ENCODE measurements at places on chromosomes 1 and 21. TPM values are rescaled to one million over a fixed set of nuclear protein-coding genes. Genes with fewer than 3 reads are reported as not detected.

Gene OR10Z1
- total RNA-seq, result not detected

Gene TNFRSF8
- 5.2 TPM for total RNA-seq

Gene DENND2D
- 14.6 TPM for total RNA-seq

Gene FHAD1
- total RNA-seq, result 3.1 TPM

Gene ITLN1
- 1.5 TPM for total RNA-seq

Gene CLCN6
- total RNA-seq, result 48.4 TPM

Gene BARHL2
- total RNA-seq, result not detected

DNA sequence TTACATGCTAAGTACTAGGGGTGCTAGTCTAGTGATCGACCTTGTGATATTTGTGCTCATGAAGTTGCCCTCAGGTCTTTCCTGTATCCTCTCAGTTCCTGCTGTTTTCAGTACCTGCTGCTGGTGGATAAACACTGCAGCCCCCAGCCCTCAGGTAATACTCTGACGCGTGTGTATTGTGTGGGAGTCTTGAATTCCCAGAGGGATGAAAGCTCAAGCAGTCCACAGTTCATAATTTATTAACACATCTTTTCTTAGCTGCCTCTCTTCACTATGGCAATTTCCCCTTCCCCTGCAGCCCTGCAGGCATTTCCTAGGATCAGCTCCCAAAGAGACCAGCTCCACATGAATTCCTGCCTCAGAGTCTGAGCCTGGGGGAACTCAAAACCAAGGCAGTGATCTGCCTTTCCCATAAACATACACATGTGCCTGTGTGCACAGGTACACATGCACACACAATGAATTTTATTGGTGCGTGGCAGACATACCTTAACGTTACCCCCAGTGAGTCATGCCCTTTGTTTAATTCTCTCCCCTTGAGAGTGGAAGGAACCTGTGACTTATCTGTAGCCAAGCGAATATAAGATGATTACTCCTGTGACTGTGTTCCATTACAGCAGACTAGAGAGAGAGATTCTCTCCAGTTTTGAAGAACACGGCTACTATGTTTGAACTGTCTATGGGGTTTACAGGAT is 14.1 kb upstream of the HMGCS2 start:
- DNase-seq, result no peak

GRCh38 chr1:175040324-175040879 is 17.2 kb upstream of the MRPS14 start:
- no peak for DNase-seq

GRCh38 chr1:67721112-67721511 is 36.1 kb downstream of the GADD45A start:
- DNase-seq, result no peak

- DNase-seq, result no peak
Measured at GRCh38 chr1:86429122-86429725, 5.3 kb downstream of the CLCA2 start.

- DNase-seq, result no peak
Measured at GRCh38 chr1:93690921-93691789, 9.5 kb upstream of the BCAR3 start.

- DNase-seq, result no peak
Measured at GRCh38 chr1:30054126-30054525, 669.3 kb downstream of the MATN1 start.

GRCh38 chr21:44874497-44875315 is 1.2 kb upstream of the PTTG1IP start:
- DNase-seq, result peak; percentile 81

DNA sequence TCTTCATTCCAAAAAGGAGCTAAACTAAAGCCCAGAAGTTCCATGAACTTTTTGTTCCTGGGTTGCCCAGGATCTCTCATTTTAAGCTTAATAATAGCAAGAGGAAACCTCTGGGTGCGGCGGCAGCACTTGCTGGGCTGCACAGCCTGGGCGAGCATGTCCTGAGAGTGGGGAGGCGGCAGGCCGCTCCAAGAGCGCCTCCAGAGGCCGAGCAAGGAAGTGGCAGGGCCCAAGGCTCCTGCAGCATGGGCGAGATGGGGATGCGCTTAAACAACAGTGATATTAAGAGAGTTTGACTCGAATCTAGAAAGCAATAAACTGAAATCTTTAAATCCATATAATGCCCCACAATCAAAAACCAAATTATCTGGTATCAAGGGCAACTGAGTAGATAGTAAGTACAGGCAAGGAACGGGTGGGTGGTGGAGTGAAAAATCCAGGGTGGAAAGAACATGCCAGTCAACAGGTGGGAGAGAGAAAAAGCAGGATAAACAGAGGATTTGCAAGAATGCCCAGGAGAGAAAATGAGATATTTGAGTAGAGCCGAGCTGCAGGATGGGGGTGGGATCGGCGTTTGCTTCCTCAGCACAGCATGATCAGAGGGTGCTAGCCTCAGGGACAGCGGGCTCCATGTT is 14.1 kb upstream of the TNR start:
- no peak for DNase-seq

DNA sequence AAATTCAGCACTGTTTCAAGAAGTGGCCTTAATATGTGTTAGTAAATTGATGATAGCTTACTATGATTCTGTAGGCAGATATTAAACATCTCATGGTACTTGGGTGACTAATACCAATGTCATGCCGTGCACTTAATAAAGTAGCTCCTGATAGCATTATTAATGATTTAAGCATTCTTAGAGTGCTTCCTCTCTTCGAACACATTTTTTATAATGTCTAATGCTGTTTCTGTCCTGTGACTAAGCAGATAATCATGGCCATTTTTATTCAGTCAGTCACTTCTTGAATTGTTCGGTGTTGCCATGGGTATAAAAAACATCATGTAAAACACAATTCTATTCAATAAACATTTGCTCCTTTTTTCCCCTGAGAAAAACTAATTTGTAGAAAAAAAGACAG is 804.6 kb upstream of the ADGRL4 start:
- no peak for DNase-seq

GRCh38 chr1:82317671-82318070 is 516.9 kb downstream of the ADGRL2 start:
- no peak for DNase-seq

GRCh38 chr1:39076799-39077148 is 50.6 kb downstream of the NDUFS5 start:
- no peak for DNase-seq

GRCh38 chr1:235002706-235003300 is 125.8 kb downstream of the TOMM20 start:
- peak; percentile 35 for DNase-seq
